ENCODE measurements at places on chromosomes 4 and X.

GRCh38 chrX:2488621-2489285 lies 12.0 kb downstream of the DHRSX start:
- ATAC-seq, result no peak

- no peak for ATAC-seq
Observed at GRCh38 chrX:69218407-69218997, 53.2 kb upstream of the PJA1 start.

- no peak for ATAC-seq
Observed at GRCh38 chr4:124833831-124834505, 121.4 kb upstream of the ANKRD50 start.

- no peak for ATAC-seq
Observed at GRCh38 chr4:169657470-169658107, 37.2 kb downstream of the CLCN3 start.

DNA sequence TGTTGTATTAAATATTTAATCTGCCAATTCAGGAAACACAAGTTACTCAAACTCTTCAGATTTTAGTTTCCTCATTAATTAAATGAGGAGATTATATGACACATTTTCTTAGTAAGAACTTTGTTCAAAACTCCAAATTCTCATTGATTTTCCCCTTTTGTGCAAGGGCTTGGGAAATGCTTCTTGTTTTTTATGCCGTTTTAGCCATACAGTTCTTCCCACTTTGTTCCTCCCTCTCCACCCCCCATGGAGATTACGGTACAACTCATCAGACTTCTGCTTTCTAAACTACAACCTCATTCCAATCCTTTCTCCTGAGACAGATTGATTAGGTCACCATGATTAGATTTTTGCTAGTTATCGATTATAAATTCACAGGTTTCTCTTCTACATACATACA lies 10.9 kb upstream of the BBS7 start:
- no peak for ATAC-seq

GRCh38 chr4:53547983-53548382 lies 43.3 kb downstream of the LNX1 start:
- no peak for ATAC-seq

GRCh38 chr4:13920901-13921300 lies 293.4 kb upstream of the BOD1L1 start:
- ATAC-seq, result peak; percentile 79

DNA sequence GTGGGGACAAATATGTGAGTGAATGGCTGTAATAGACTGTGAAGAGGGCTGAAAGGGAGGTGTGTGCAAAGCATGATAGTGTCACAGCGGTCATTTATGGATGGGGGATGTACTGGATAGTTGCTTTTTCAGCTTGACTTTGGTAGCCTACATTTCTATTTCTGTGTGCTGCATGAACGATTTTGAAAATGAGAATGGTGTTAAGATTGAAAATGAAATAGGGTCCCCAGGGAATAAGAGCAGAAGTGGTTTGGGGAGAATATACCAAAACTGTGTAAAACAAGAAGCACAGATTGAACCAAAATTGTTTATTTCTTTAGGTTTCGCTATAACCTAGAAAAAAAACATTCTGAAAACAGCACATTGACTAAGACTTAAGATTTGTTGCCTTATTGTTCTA lies 58.8 kb upstream of the CLNK start:
- ATAC-seq, result no peak

GRCh38 chr4:57124145-57124544 lies 14.0 kb upstream of the IGFBP7 start:
- ATAC-seq, result no peak

All from gastroesophageal sphincter (tissue), 4 donors.